AG04449 (cell line): ENCODE measurements at places on chromosomes 4 and X.

DNA sequence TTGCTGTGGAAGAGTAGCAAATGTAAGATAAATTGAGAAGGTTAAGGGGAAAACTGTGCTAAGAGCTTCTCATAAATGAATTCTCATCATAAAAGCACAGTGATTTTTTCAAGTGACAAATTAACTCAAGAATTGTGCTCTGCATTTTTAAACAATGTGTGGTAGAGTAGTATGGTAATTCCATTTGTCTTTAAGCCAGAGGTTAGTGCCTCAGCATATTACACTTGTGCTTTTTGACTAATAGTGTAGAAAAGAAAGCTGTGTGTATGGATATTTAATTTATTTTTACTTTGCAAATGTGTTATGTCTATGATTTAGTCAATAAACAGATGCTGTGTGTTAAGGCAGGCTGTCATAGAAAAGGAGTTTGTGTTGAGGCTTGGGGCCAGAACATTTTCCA, 61.0 kb downstream of the FHIP1A start:
- no peak for DNase-seq

GRCh38 chr4:165293927-165294649, 33.4 kb upstream of the MSMO1 start:
- no peak for DNase-seq

GRCh38 chr4:51932261-51932660, 87.9 kb downstream of the LRRC66 start:
- DNase-seq = peak; percentile 54

DNA sequence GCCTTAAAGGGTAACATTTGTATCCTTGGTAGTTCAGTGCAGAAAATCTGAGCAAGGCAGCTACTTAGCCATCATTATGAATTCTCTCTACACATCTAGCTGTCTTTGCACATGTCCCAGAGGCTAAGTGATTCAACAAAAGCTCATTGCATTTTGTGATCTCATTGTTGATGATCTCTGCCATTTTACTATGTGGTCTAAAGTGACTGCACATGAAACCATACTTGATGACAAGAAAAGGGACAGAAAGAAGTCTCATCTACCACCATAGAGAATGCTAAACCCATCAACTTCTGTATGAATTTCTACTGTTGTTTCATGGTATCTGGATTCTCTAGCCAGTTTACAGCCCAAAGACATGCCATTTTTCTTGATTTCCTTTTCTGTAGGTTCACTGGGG, 5.9 kb upstream of the PGK1 start:
- no peak for DNase-seq

DNA sequence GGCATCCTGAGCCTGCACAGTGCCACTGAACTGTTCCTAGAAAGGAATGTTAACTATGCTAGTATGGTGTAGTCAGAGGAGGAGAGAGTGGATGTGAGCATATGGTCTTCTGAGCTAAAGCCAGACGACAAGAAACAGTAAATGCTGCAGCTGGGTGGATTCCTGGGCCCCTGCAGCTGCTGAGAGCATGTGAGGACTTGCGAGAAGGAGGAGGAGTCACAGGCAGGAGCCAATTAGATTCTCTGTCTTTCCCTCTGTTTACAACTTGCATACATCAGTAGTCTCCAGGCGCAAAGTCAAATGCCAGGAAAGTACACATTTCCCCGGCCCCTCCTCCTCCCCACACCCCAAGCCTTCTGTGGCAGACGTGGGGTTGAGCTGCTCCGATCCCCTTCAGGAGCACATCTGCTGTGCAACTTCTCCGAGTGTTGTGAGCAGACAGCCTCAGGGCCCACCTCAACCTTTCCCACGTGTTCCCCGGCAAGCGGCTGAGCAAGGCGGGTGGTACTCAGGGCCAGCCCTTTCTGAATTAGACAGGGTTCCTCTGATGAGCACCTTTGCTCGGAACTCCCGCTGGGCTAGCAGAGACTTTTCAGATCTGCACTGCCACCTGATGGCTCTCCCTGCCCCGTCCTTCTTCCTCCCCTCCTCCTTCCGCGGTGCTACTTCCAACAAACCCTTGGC, 108.7 kb upstream of the ATP6AP2 start:
- DNase-seq = peak; percentile 49

DNA sequence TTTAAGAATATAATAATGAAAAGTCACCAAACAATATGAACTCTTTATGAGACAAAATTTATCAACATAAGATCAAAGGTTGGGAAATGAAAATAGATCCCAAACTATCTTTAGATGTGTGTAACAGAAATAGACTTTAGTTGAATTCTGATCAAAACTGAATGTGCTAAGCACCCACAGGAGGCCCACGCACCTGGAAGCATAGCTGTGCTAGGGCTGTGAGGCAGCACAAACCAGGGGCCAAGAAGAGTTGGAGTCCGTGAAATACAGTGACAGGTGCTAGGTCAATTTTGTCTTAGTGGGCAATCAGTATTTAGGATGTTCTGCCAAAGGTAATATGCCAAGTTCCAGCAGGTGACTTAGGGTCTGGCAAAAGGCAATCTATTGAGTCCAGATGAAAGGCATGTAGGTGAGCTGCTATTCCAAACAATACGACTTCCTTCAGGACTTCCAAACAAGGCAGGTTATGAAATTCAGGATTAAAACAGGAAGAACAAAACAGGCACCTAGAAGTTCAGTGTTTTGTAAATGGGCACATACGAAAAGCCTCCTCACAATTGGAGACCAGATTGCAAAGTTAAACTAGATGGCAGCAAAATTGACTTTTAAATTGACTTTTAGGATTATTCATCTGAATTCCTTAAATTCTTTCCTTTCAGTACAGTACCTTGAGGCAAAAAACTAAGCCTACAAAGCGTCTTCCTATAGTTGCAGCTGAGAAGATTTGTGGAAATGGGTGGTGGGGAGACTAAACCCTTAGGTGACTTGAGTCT, 4.7 kb upstream of the PCDH18 start:
- no peak for DNase-seq

- DNase-seq = no peak
Observed at GRCh38 chr4:156576946-156577345, 394.7 kb downstream of the PDGFC start.

GRCh38 chr4:53307210-53307609, 58.7 kb downstream of the SCFD2 start:
- no peak for DNase-seq

DNA sequence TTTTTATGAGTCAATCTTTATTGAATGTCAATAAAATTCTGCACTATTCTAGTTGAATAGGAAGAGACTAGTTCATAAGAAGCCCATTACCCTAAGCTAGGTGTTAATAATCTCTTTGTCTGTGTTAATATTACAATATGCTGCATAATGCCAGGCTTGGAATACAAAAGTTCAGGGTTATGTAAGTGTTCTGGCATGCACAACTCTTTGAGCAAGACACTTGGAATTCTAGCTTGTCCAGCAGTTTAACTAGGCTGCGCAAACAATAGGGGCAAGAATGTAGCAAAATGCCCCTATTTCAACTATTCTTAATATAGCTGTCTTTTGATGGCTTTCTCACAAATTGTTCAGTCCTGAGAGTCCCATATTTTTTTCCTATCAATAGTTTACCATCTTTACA, 31.3 kb upstream of the ETNPPL start:
- no peak for DNase-seq

- DNase-seq = no peak
Observed at GRCh38 chr4:5261866-5262265, 210.6 kb downstream of the STK32B start.

- DNase-seq = no peak
Observed at GRCh38 chrX:133570549-133570948, 155.3 kb upstream of the GPC4 start.

DNA sequence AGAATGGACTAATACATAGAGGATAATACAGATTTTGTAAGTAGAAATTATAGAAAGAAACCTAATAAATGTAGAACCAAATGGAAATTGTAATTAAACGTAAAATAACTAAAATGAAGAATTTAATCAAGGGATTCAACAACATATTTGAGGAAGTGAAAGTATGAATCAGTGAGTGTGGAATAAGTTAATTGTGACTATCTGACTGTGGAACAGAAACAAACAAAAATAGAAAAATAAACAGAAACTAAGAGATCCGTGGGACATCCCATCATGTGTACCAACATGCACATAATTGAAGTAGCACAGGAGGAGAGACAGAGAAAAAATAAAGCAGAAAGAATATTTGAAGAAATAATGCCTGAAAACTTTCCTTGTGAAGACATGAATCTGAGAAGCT, 208.6 kb upstream of the TACR3 start:
- no peak for DNase-seq

- DNase-seq = no peak
Observed at GRCh38 chr4:36551697-36552214, 270.3 kb downstream of the DTHD1 start.

DNA sequence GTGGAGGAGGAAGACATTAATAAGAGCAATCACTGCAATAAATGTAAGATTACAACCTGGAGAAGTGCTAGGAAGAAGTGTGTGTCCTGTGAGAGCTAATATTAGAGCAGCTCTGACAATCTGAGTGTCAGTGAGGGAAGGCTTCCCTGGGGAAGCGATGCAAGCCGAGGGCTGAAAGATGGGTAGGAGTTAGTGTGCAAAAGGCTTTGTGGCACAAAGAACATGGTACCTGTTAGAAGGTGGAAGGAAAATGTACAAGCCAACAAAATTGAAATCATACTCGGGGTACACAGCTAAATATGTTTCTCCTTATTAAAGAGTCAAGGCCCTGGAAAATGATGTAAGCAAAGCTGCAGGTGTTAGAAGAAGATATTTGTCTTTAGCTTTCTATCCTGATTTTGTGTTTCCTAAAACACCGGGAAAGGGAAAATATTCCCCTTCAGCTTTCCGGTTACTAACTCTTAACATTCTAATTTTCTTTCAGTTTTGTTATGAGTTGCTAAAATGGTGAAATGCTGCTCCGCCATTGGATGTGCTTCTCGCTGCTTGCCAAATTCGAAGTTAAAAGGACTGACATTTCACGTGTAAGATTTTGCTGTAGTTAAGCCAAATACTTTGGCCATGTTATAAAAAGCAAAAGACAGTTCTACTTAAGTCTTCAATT, 808 bp downstream of the THAP6 start:
- DNase-seq = no peak

DNA sequence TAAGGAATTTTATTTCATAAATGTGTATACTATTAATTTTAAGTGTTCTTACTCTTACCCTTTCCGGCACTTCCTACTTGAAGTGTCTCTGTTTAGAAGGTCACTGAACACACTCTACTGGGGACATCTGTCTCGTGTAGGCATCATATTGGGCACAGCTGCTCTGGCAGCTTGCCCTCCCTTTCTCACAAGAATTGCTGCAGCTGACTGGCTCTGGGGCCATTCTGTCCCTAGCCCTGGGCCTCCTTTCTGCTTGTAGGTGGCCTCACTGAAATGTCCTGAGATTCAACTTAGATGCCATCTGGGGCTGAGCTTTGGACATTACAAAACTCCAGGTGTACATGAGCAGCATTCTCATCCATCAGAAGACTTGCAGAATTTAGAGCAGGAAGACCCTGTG, 49.6 kb downstream of the SMAD1 start:
- DNase-seq = no peak

DNA sequence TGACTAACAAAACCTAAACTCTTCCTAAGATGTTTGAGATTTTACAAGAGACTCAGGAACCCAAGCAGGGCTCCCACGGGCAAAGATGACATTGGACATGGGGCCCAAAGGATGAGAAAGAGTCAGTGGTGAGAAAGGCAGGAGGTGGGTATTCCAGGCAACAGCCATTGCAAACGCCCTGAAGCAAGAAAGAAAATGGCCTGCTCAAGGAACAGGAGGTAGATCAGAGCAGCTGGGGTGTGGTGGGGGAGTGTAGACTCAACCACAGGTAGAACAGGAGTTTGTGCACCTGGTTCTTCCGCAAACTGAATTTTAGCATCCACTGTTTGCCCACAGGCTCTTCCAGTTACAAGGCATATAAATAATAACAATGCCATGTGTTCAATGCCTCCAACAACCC, 3.3 kb downstream of the PPP2R2C start:
- no peak for DNase-seq

DNA sequence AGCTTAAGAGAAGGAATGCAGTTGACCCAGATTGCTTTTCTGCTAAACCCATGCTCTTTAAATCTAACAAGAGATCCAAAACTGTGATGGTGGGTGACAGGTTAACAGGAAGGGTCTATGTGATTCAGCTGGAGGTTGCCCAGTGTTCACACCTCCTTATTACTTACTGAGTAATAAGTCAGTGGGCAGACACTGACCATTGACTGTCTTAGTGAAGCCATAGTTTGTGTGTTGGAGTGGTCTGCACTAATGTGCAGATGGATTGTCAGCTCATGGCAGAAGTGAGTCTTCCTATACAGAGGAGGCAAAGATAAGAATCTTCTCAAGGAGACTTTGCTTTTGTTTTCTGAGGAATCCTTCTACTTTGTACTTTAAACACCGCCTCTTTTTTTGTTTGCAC, 15.2 kb upstream of the RUFY3 start:
- no peak for DNase-seq

- no peak for DNase-seq
Observed at GRCh38 chr4:94939791-94940519, 182.2 kb downstream of the BMPR1B start.

DNA sequence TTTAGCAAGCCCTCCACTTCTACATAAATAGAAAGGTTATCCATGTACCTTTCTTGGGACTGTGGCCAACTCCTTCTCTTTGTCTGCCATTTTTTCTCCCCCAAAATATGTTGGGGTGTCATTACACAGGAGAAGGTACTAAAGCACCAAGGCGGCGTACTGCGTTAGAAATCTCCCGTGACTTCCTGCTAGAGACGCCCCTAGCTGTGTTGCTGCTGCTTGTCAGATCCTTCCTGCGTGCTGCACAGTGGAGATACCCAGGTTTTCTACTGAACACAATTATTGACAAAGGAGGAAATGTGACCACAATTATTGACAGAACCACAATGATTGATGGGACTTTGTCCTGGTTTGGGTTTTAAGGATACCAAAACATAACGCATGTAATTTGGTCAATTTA, 97.7 kb downstream of the EFHC2 start:
- DNase-seq = no peak

GRCh38 chr4:85598936-85599335, 124.0 kb downstream of the ARHGAP24 start:
- no peak for DNase-seq

GRCh38 chr4:113823291-113823659, 61.7 kb upstream of the CAMK2D start:
- DNase-seq = no peak

DNA sequence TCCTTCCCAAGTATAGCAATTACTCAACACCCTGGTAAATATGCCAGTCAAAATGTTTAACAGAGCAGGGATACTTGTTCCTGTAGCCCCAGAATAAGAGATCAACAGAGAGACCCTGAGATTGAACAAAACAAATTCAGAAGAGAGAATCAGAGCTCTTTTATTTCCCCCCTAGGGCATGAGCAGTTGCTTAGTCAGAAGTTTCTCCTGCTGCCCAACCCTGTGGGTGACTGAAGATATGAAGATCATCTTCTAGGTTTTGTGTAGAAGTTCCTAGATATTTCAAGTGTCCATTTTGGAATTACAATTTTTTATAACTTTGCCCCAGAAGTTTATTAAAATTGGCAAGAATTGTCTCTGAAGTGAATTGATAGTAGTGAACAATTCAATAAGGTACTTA, 59.1 kb upstream of the RXFP1 start:
- no peak for DNase-seq

- no peak for DNase-seq
Observed at GRCh38 chrX:40872351-40872750, 137.0 kb upstream of the MED14 start.
